ENCODE measurements at places on chromosomes 5 and 9.

DNA sequence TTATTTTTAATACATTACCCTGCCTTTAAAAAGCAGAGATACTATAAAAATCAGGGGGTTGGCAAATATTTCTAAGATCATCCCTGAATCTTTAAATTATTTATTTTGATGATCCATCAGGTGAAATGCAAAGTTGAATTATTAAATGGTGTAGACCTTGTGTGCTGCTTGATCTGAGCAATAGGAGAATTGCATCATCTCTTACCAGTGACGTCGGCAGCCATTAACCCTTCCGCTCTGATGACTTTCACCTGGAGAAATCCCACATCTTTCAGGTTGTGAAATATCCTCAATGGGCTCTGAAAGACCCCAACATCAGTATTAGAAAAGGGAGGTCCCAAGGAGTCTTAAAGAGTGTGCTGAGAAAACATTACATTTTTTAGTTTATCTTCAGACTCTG is 270.2 kb downstream of the SLF1 start:
- no peak for DNase-seq

DNA sequence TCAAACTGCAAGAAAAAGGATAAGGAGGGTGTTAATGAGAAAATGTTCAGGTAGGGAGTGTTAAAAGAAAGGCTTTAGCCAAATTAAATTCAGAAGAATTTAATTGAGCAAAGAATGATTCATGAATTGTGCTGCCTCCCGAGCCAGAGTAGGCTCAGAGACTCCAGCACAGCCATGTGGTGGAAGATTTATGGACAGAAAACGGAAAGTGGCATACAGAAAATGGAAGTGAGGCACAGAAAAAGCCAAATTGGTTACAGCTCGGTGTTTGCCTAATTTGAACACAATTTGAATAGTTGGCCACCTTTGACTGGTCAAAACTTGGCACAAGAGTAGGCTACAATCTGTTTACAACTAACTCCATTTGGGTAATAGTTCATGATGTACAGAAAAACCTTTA is 9.6 kb upstream of the SLC30A5 start:
- DNase-seq: no peak

- DNase-seq: peak; percentile 7
Measured at GRCh38 chr9:136052991-136053756, 41.9 kb downstream of the NACC2 start.

DNA sequence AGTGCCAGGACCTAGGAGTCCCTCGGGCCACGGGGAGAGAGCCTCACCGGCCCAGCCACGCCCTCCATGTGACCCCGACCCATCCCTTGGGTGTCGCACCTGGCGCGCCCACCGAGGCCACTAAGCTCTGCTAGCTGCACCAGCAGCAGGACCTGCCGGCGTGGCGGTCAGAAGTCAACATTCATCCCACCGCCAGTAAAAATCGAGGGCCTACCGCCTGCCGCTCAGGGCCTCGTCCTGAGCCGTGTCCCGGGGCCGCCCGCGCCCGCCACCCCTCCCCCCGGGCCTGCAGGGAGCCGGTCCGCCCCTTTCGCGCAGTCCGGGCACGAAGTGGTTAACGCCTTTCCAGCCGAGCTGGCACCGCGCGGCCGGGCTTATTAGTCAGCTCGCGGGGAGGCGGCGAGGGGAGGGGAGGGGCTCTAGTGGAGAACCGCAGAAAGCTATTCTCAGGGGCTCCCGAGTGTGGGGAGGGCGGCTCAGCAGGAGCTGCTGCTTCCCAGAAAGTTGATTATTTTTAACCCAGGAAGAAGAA is 124.4 kb downstream of the C9orf50 start:
- peak; percentile 80 for DNase-seq

DNA sequence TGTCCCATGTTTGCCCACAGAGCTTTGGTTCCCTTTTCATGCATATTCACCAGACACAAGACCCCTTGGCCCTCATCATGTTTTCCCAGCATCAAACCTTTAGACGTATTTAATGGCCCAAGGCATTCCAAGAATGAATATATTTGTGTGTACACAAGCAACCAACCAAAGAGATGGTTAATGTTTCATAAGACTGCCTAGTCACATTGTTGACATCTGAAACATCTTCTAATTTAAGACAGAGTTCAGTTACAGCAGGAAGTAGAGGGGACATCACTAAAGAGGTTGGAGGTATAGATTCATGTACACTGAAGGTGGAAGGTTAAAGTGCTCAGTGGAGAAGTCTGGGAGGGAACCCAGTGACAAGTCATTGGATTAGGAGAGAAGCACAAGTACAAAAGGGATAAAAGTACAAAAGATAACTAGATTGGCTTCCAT is 49.1 kb downstream of the SUSD1 start:
- no peak for DNase-seq
